ENCODE measurements at places on chromosomes 2 and 18. TPM values are rescaled to one million over a fixed set of nuclear protein-coding genes. Genes with fewer than 3 reads are reported as not detected.

The RNF103 gene
- total RNA-seq: 13.9 TPM

The WDR33 gene
- total RNA-seq: 17.3 TPM

The UGT1A1 gene
- total RNA-seq: not detected

The LYG2 gene
- total RNA-seq: not detected

The RPRM gene
- not detected for total RNA-seq

The HOXD3 gene
- total RNA-seq: 4.6 TPM

The FER1L5 gene
- total RNA-seq: not detected

The SERPINB4 gene
- not detected for total RNA-seq

The EPB41L5 gene
- 3.7 TPM for total RNA-seq

The NCKAP5 gene
- 0.49 TPM for total RNA-seq

The NEB gene
- 0.30 TPM for total RNA-seq

The LBX2 gene
- total RNA-seq: 4.3 TPM

The IL37 gene
- total RNA-seq: not detected

The SMARCAL1 gene
- total RNA-seq: 24.0 TPM

The FHL2 gene
- total RNA-seq: 97.3 TPM

The HIBCH gene
- 11.8 TPM for total RNA-seq

The ASB1 gene
- 12.8 TPM for total RNA-seq

The HK2 gene
- 4.0 TPM for total RNA-seq

The HRH4 gene
- total RNA-seq: not detected

The STRADB gene
- 32.0 TPM for total RNA-seq

The KCTD1 gene
- total RNA-seq: 10.8 TPM

The SPTBN1 gene
- 261 TPM for total RNA-seq

The IL36A gene
- not detected for total RNA-seq

The HOXD13 gene
- not detected for total RNA-seq

The TET3 gene
- total RNA-seq: 3.3 TPM

The DDX18 gene
- 45.1 TPM for total RNA-seq

The ACMSD gene
- not detected for total RNA-seq

The AGXT gene
- total RNA-seq: not detected

The PHLPP1 gene
- 11.5 TPM for total RNA-seq

The ST8SIA3 gene
- not detected for total RNA-seq

The UGT1A4 gene
- total RNA-seq: not detected

The CRYGD gene
- not detected for total RNA-seq

Data from mammary microvascular endothelial cell (primary cell).